Osteocyte (in vitro differentiated cells): ENCODE measurements at places on chromosomes 7 and 10. TPM values are rescaled to one million over a fixed set of nuclear protein-coding genes. Genes with fewer than 3 reads are reported as not detected.
A peak's percentile ranks its signal among the peaks of the same experiment; 100 is the strongest.

Gene PDE1C
- total RNA-seq = 187 and 193 TPM in 2 replicates

DNA sequence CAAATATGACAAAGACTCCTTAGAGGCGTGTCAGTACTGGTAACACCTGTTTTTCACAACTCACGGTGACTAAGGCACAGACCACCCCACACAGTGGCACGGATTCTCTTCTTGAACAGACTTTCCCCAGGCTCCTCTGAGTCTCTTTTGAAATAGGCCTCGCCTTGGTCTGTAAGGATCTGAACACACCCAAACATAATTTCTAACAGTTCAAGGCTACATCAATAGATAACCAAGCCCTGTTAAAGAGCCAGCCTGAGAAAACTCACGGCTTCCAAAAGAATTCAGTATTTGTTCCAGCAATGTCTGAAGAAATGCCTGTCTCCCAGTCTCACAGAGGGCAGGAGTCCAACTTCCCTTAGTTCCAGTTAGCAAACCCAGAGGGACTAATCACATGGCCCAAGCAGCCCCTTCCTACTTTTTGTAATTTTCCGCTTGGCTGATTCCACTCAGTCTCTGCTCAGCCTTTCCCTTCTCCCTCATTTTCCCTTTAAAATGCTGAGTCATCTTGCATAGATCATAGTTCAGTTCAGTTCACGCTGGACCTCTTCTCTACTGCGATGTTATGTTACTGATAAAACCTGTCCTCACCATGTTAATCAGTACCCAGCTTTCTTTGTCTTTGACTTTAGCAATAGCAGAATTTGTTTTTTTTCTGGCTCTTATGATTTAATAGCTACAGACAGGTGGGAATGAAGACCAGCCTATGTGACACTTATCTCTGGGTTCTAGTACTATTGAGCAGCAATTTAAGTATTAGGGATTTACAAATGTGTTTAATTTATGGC is 22.6 kb upstream of the AKR1C3 start:
- H3K36me3 ChIP-seq = no peaks in the 10 kb centered on the region
- H3K4me1 ChIP-seq = peaks cover 17% of the 10 kb centered on the region
- H3K27me3 ChIP-seq = peaks cover 6% of the 10 kb centered on the region
- DNase-seq = no peak
- H3K27ac ChIP-seq = peak overlapping the region; percentile 70

GRCh38 chr10:23556727-23557440 is 118.0 kb downstream of the OTUD1 start:
- no peaks in the 10 kb centered on the region for H3K4me1 ChIP-seq
- H3K27ac ChIP-seq = no peak overlapping the region
- DNase-seq = no peak
- no peaks in the 10 kb centered on the region for H3K27me3 ChIP-seq
- H3K4me3 ChIP-seq = no peak overlapping the region
- no peaks in the 10 kb centered on the region for H3K36me3 ChIP-seq

DNA sequence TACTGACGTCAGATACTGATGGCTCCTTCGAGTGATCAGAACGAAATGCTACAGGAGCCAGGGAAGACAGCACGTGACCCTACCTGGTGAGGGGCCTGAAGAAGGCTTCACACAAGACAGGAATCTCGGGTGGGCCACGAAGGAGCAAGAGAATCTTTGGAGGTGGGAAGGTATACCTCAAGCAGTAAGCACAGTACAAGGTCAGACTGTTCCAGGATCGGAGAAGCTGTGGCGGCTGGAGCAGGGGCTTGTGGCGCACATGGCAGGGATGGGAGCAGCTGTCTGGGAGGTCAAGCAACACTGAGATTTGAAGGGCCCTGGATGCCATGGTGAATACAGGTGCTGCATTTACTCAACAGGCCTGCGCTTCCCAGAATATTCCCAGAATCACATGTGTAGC is 45.4 kb downstream of the C10orf143 start:
- no peaks in the 10 kb centered on the region for H3K4me1 ChIP-seq
- no peak overlapping the region for H3K4me3 ChIP-seq
- H3K36me3 ChIP-seq = peaks cover 4% of the 10 kb centered on the region
- DNase-seq = no peak
- no peak overlapping the region for H3K27ac ChIP-seq

GRCh38 chr10:93755443-93756116 is 2.2 kb upstream of the LGI1 start:
- no peak for DNase-seq
- H3K4me3 ChIP-seq = no peak overlapping the region
- peaks cover 1% of the 10 kb centered on the region for H3K36me3 ChIP-seq
- peaks cover 73% of the 10 kb centered on the region for H3K4me1 ChIP-seq
- peaks cover 10% of the 10 kb centered on the region for H3K27me3 ChIP-seq

Gene UNC5B
- total RNA-seq = 13.0 and 13.1 TPM in 2 replicates

GRCh38 chr7:80960244-80960795 is 41.5 kb upstream of the SEMA3C start:
- no peak overlapping the region for H3K4me3 ChIP-seq
- H3K36me3 ChIP-seq = no peaks in the 10 kb centered on the region
- H3K27me3 ChIP-seq = no peaks in the 10 kb centered on the region
- peaks cover 8% of the 10 kb centered on the region for H3K4me1 ChIP-seq
- H3K27ac ChIP-seq = no peak overlapping the region

Gene LZTS2
- 69.9 and 72.1 TPM in 2 replicates for total RNA-seq

- H3K4me3 ChIP-seq = no peak overlapping the region
- H3K27ac ChIP-seq = no peak overlapping the region
- H3K4me1 ChIP-seq = peaks cover 39% of the 10 kb centered on the region
- H3K27me3 ChIP-seq = no peaks in the 10 kb centered on the region
Observed at GRCh38 chr7:28081016-28081415, 99.6 kb downstream of the JAZF1 start.

Gene DPYSL4
- total RNA-seq = 33.8 and 34.7 TPM in 2 replicates

Gene TPST1
- 24.2 and 26.8 TPM in 2 replicates for total RNA-seq

DNA sequence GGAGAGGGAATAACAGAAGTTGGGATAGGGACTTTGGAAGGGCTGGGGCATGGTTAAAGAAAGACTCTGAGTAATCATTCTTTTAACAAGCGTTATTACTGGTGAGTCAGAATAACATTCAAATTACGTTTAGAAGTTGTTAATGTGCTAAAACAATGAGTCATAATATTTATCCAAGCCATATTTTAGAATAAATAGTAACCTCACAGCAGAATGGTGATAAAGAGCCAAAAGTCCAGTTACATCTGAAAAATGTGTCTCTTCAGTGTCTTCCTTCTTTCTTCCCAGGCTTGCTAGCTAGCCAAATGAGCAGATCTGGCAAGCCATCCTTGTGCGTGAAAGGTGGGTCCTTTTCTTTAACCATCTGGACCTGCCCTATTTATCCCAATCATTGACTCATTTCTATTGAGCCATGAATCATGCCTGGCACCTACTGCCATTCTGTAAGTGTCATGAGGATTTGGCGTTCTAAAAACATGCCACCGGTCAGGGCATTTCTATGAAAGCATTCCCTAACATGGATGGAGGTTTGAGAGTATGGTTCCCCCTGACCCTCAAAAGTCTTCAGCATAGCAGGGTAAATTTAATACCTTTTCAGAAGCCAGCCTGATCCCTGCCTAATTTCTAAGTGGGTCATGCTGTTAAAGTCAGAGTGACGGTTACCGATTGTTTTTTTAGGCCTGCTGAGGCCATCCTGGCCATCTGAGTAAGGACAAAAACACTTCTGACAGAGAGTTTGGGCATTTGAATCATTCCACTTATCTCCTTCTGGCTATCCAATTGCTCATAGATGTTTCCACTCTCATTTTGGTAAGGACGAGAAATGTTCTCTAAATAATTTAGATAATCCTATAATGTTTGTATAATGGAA is 26.9 kb downstream of the MYPN start:
- H3K4me1 ChIP-seq = peaks cover 47% of the 10 kb centered on the region
- no peak overlapping the region for H3K4me3 ChIP-seq
- H3K27ac ChIP-seq = peak overlapping the region; percentile 94
- DNase-seq = no peak
- no peaks in the 10 kb centered on the region for H3K36me3 ChIP-seq

Gene OR2A42
- 0.08 and 0.18 TPM in 2 replicates for total RNA-seq

DNA sequence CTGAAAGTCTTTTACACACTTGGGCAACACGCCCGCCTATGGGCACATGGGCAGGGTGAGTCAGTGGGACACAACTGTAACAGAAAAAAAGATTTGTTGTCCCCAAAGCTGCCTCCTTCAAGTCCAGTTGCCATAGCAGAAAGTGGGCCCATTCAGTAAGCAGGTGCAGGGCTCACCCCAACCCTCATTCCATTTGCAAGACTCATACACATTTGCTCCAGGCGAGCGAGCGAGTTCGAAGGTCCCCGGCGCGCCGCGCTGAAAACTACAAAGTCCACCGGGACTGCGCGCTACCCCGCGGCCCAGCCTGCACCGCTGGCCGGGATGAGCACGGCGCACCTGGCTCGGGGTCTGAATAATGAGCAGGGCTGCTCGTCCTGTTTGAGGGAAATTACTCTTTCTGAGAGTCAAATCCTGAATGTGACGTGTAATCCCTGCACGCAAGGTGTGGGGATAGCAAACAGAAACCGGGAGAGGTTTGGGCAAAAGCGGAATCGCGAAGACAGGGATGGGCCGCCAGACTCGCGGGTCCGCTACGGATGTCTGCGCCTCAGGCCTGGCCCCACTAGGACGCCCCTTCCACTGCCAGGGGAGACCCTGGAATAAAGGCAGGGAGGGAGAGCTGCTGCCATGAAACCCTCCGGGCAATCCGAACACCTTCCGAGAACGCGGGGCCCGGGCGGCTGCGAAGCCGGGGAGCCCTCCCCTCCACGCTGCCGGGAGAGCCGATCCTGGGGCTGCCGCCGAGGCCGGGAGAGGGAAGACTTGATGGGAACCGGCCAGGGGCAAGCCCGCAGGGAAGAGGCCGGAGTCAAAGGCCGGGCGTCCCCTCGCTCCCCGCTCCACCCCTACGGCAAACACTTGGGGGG is 982 bp downstream of the COBL start:
- peaks cover 12% of the 10 kb centered on the region for H3K4me1 ChIP-seq
- peaks cover 64% of the 10 kb centered on the region for H3K27me3 ChIP-seq
- H3K36me3 ChIP-seq = no peaks in the 10 kb centered on the region
- H3K27ac ChIP-seq = no peak overlapping the region
- peak; percentile 80 for DNase-seq
- peak overlapping the region; percentile 64 for H3K4me3 ChIP-seq

DNA sequence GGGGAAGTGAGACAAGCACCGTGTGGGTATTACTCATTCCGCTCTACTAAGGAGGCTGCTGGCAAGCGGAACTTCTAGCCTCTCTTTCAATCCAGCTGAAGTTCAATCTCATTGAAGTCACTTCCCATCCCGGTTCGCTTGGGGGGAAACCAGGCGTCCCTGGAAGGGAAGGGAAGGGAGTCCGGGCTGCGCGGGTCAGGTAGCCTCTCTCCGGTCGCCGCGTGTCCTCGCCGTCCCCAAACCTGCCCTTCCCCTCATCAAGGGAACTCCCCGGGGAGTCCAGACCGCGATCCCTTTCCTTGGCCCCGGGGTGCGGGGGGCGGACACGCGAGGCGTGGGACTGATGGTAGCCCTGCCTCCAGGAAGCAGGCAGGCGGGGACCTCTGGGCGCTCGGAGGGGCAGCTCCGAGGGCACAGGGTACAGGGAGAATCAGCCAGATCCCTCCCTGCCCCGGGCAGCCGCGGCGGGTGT is 598 bp upstream of the ZEB1 start:
- DNase-seq = peak; percentile 86
- H3K36me3 ChIP-seq = no peaks in the 10 kb centered on the region
- H3K27me3 ChIP-seq = no peaks in the 10 kb centered on the region
- H3K4me3 ChIP-seq = peak overlapping the region; percentile 98

DNA sequence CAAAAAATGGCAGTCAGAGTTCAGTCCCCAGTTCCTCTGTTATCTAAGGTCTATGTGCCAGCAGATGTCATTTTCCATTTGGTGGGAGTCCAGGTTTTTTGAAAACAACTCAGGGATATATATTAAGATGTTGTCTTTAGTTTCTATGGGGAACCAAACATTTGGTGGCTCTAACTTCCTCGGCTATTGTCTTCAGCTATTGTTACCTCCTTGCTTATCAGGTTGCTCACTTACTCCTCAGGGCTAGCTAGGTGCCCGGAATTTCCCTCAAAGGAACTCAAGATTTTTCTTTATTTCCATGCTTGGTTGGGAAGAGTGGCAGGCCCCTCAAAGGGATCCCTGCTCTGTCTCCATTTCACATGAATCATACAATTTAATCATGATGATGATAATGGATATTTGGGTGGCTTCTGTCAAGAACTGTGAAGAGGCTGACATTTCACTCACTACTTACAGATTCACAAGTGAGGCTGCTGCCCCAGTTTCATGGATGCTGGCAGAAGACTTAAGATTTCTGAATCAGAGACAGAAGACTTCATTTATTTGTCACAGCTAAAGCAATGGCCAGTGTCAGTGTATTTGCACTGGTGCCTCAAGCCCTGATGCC is 182.8 kb downstream of the PKD1L1 start:
- no peak for DNase-seq
- H3K36me3 ChIP-seq = no peaks in the 10 kb centered on the region
- H3K4me3 ChIP-seq = no peak overlapping the region
- no peak overlapping the region for H3K27ac ChIP-seq

GRCh38 chr7:143505838-143506237 is 28.2 kb downstream of the TAS2R41 start:
- no peaks in the 10 kb centered on the region for H3K27me3 ChIP-seq
- H3K4me3 ChIP-seq = no peak overlapping the region
- peaks cover 5% of the 10 kb centered on the region for H3K4me1 ChIP-seq
- no peaks in the 10 kb centered on the region for H3K36me3 ChIP-seq
- H3K27ac ChIP-seq = no peak overlapping the region
- no peak for DNase-seq

DNA sequence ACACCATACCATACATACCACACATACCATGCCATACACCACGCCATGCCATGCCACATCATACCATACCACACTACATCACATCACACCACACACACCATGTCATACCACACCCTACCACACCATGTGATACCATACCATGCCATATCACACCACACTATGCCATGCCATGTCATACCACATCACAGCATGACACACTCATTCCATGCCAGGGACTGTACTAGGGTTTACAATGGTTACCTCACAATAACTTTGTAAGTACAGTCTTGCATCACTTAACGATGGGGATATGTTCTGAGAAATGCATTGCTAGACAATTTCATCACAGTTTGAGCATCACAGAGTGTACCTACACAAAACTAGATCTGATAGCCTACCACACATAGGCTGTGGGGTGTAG is 14.5 kb downstream of the PYROXD2 start:
- no peaks in the 10 kb centered on the region for H3K36me3 ChIP-seq
- no peak overlapping the region for H3K27ac ChIP-seq
- no peak for DNase-seq
- no peaks in the 10 kb centered on the region for H3K27me3 ChIP-seq
- peaks cover 15% of the 10 kb centered on the region for H3K4me1 ChIP-seq

GRCh38 chr7:152624228-152624627 is 51.7 kb downstream of the XRCC2 start:
- H3K4me1 ChIP-seq = no peaks in the 10 kb centered on the region
- DNase-seq = no peak
- no peaks in the 10 kb centered on the region for H3K27me3 ChIP-seq
- H3K36me3 ChIP-seq = no peaks in the 10 kb centered on the region
- no peak overlapping the region for H3K27ac ChIP-seq

DNA sequence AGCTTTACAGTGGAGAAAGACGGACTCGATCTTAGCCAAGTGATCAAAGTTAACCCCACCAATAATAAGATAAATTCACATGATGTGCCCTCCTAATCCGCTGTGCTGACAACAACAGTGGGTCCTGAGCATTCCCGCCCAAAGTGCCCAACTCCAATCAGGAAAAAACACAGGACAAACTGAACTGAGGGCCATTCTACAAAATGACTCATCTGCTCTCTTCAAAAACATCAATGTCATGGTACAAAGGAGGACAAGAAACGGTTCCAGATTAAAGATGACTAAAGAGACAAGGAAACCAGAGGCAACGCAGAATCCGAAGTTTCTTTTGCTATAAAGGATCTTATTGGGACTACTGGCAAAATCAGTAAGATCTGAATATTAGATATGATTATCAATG is 79.4 kb downstream of the CTBP2 start:
- DNase-seq = no peak
- H3K4me1 ChIP-seq = peaks cover 56% of the 10 kb centered on the region
- H3K27ac ChIP-seq = peak overlapping the region; percentile 60
- peaks cover 32% of the 10 kb centered on the region for H3K36me3 ChIP-seq
- H3K4me3 ChIP-seq = no peak overlapping the region
